Diencephalon (tissue), 1 donor: ENCODE measurements at places on chromosomes 2 and 18. TPM values are rescaled to one million over a fixed set of nuclear protein-coding genes. Genes with fewer than 3 reads are reported as not detected.

The OR6B2 gene
- not detected for total RNA-seq

The GALNT13 gene
- 37.8 TPM for total RNA-seq

The MAT2A gene
- 95.0 TPM for total RNA-seq

The PTPRM gene
- 190 TPM for total RNA-seq

The SPP2 gene
- not detected for total RNA-seq

The IL36B gene
- total RNA-seq, result not detected

The FBLN7 gene
- 6.2 TPM for total RNA-seq

The CYP27A1 gene
- 5.8 TPM for total RNA-seq

The ST8SIA3 gene
- 53.5 TPM for total RNA-seq

The TGFA gene
- total RNA-seq, result 18.2 TPM

The LRRC30 gene
- not detected for total RNA-seq

The GAL3ST2 gene
- 0.69 TPM for total RNA-seq

The GPBAR1 gene
- not detected for total RNA-seq

The BUB1 gene
- 12.9 TPM for total RNA-seq

The TTLL4 gene
- 17.5 TPM for total RNA-seq

The SH2D6 gene
- total RNA-seq, result 0.23 TPM

The SERPINB7 gene
- not detected for total RNA-seq
